H1 (cell line): ENCODE measurements at places on chromosomes 16 and 17. TPM values are rescaled to one million over a fixed set of nuclear protein-coding genes. Genes with fewer than 3 reads are reported as not detected.

PMFBP1 gene
- 1.2 and 1.6 TPM in 2 replicates for total RNA-seq

KRT20 gene
- not detected in 2 replicates for total RNA-seq

FOXK2 gene
- 64.9 and 66.9 TPM in 2 replicates for total RNA-seq

PROCA1 gene
- 17.8 and 21.2 TPM in 2 replicates for total RNA-seq

TMIGD1 gene
- total RNA-seq = not detected in 2 replicates

DNA sequence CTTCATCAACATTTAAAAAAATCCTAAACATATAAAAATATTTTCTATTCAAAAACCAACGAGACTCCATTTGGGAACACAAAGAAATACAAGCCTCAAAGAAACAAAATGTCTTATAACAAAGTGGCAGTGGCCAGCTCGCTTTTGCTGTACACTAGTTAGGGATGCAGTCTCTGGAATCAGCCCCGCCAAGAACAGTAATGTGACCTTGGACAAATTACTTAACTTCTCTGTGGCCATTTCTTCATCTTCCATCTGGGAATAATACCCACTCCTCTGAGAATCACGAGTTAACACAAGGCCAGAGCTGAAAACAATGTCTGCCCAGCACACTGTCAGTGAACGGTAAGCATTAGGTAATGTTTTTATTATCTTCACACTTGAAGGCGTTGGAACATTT is 5.6 kb downstream of the STAT5B start:
- no peaks in the 10 kb centered on the region for H3K27me3 ChIP-seq
- H3K4me1 ChIP-seq = peaks cover 12% of the 10 kb centered on the region
- no peak for DNase-seq
- H3K36me3 ChIP-seq = no peaks in the 10 kb centered on the region
- H3K27ac ChIP-seq = no peak overlapping the region
- H3K4me3 ChIP-seq = no peak overlapping the region

DNA sequence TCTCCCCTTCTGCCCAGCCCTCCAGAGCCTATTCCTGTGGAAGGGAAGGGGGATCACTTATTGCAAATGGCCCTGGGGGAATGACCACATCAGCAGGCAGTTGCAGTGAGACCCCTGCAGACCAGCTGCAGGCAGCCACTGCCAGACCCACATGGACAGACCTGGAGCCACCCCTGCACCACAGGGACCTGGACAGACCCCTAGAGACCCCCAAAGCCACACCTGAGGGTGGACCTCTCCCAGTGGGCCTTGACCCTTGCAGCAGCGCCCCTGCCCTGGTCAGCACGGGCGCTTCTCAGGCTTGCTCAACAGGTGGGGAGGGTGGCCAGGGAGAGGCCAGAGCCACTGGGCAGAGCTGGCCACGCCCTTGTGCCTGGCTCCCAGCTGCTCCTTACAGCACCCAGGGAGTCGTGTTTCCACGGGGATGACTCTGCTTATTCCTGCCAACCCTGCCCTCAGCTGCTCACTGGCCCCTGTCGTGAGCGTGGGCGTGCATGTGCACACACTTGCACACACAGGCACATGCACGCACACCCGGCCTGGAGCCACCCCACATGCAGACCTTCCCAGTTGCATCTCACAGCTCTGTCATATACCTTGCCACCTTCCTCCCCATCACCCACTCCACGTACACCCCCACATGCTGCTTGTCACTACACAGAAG is 1.3 kb upstream of the SCN4A start:
- H3K36me3 ChIP-seq = no peaks in the 10 kb centered on the region
- H3K4me3 ChIP-seq = no peak overlapping the region
- H3K4me1 ChIP-seq = no peaks in the 10 kb centered on the region; the same call in 1 of the 2 replicates

DNA sequence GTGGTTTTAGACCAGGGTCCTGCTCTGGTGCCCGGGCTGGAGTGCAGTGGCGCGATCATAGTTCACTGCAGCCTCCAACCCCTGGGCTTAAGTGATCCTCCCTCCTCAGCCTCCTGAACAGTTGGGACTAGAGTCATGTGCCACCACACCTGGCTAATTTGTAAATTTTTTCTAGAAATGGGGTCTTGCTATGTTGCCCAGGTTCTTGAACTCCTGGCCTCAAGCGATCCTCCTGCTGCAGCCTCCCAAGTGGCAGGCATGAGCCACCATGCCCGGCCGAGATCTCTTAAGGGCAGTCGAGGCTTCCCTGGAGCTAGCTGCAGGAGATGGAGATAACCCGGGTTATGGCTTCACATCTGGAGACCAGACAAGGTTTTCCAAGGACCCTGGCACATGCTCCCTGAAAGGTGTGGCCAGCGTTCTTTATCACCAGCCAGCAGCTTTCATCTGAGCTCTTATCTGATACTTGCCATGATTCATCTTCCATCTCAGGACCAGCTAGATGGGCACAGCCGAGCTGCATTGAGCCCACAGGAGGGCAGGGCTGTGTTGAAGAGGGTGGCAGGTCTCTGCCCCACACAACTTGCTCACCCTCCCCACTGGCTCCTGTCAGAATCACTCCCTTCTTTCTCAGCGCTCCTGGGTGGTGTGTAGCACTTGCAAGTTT is 28.6 kb downstream of the SCNN1B start:
- H3K36me3 ChIP-seq = no peaks in the 10 kb centered on the region
- H3K27me3 ChIP-seq = no peaks in the 10 kb centered on the region
- H3K4me1 ChIP-seq = no peaks in the 10 kb centered on the region
- H3K4me3 ChIP-seq = no peak overlapping the region
- no peak for DNase-seq

- no peaks in the 10 kb centered on the region for H3K4me1 ChIP-seq
- DNase-seq = no peak
- H3K4me3 ChIP-seq = no peak overlapping the region
- H3K27ac ChIP-seq = no peak overlapping the region
- H3K36me3 ChIP-seq = no peaks in the 10 kb centered on the region
- H3K27me3 ChIP-seq = no peaks in the 10 kb centered on the region
Measured at GRCh38 chr16:88298833-88299745, 83.7 kb upstream of the ZNF469 start.

- no peaks in the 10 kb centered on the region for H3K27me3 ChIP-seq
- H3K36me3 ChIP-seq = no peaks in the 10 kb centered on the region
- H3K27ac ChIP-seq = no peak overlapping the region
- H3K4me1 ChIP-seq = no peaks in the 10 kb centered on the region
- H3K4me3 ChIP-seq = no peak overlapping the region
Measured at GRCh38 chr17:6940186-6940649, 55.6 kb upstream of the ALOX12 start.

DNA sequence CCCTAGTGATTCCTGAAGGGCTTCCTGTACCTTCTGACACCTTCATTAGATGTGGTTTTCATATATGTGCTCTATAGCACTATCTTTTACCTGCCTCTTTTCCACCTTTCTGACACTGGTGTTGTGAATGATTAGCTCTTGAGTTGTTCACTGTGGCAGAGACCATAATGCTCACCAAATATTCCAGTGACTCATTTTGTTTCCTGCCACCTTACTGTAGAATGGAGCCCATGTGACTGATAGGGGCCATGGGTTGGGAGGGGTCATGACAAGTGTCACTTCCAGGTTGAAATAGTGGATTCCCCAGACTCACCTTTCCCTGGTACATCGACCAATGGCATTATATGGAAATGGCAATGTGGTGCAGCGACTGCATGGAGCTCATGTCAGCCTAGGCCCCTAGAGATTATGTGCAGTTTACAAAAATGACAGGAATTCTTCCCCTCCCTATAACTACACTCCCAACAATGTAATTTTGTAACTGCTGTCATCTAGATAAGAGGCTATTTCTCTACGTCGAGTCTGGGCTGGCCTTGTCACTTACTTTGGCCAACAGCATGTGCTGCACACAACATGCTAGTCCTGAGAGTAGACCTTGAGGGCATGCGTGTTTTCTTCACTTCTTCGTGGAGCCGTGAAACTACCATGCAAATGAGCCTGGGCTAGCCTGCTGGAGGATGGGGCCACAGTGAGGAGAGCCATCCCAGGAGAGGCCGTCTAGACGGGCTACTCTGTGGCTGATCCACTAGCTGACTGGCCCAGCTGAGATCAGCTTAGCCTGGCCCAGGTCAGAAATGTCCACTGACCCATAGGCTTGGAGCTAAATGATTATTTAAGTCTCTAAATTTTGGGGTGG is 409.5 kb downstream of the CA10 start:
- no peak overlapping the region for H3K27ac ChIP-seq
- H3K4me1 ChIP-seq = peaks cover 4% of the 10 kb centered on the region
- no peak for DNase-seq

DNA sequence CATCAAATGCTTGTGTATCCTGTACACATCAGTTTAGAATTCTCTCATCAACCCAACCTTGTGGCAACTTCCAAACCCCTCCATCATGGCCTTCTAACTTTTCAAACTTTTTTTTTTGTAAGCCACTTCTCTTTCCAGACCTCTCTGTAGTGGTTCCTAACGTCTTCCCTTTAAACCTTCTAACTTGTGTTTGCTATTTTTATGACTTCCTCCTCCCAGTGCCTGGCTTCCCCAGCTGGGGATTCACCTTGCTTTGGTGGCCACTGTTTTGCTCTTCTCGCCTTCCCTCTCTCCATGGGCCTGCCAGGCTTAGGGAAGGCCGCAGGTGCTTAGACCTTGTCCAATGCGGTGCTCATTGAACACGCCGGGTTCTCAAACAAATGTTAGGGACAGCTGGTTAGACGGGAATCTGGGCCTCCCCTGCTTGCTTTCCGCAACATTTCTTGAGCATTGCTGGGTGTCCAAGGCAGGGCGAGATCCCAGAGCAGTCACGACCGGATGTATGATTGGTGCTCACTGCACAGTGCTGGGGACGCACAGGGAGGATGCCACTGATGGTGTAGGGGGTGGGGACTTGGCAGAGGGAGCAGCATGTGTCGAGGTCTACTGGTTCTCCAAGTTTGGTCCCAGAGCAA is 1.1 kb upstream of the XYLT2 start:
- no peak for DNase-seq
- H3K4me1 ChIP-seq = peaks cover 17% of the 10 kb centered on the region
- no peak overlapping the region for H3K27ac ChIP-seq

DNA sequence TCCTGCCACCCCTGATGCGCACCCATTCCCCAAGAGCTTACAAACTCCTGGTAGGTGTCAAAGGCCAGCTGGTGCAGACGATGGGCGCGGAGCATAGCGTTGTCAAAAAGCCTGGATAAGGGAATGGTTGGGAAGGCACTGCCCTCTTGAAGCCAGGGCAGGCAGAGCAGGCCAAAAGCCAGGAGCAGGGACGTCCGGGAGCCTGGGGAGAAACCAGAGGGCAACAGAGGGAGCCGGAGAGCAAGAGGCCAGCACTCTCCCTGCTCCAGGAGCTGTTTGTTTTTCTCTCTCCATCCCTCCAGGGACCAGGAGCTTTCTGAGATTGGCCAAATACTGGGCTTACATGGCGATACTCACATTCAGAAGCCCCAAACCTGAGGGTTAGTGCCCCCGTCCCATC is 334 bp downstream of the GH1 start:
- no peak overlapping the region for H3K27ac ChIP-seq
- no peaks in the 10 kb centered on the region for H3K4me1 ChIP-seq
- H3K4me3 ChIP-seq = no peak overlapping the region; the same call in 1 of the 2 replicates
- DNase-seq = no peak
- no peaks in the 10 kb centered on the region for H3K27me3 ChIP-seq

- H3K27ac ChIP-seq = no peak overlapping the region
- H3K27me3 ChIP-seq = no peaks in the 10 kb centered on the region
- H3K4me1 ChIP-seq = no peaks in the 10 kb centered on the region
- H3K36me3 ChIP-seq = no peaks in the 10 kb centered on the region
- H3K4me3 ChIP-seq = no peak overlapping the region
Measured at GRCh38 chr17:81148986-81149533, 16.2 kb upstream of the PVALEF start.

- H3K4me3 ChIP-seq = no peak overlapping the region
- no peak for DNase-seq
- no peaks in the 10 kb centered on the region for H3K36me3 ChIP-seq
- H3K4me1 ChIP-seq = no peaks in the 10 kb centered on the region
- no peak overlapping the region for H3K27ac ChIP-seq
Measured at GRCh38 chr16:71214746-71215381, 15.7 kb downstream of the HYDIN start.
